A549 treated with Hydrocortisone at 1 μM for 4 hours (cell line): ENCODE measurements at places on chromosomes 13 and 19. TPM values are rescaled to one million over a fixed set of nuclear protein-coding genes. Genes with fewer than 3 reads are reported as not detected.

COX6B2 gene
- 0.56 to 0.99 TPM (median 0.66 TPM) in 5 replicates for total RNA-seq

SIAH3 gene
- not detected in 5 replicates for total RNA-seq

IL17D gene
- total RNA-seq, result 0.88 to 1.7 TPM (median 1.3 TPM) in 5 replicates

TMEM59L gene
- 3.8 to 7.0 TPM (median 5.9 TPM) in 5 replicates for total RNA-seq

NLRP12 gene
- total RNA-seq, result not detected in 5 replicates

EPN1 gene
- total RNA-seq, result 145 to 205 TPM (median 194 TPM) in 5 replicates

IGFL3 gene
- 0.35 to 0.39 TPM in 2 of 5 replicates, not detected in the others for total RNA-seq
